ENCODE measurements at places on chromosomes 3 and 15.

DNA sequence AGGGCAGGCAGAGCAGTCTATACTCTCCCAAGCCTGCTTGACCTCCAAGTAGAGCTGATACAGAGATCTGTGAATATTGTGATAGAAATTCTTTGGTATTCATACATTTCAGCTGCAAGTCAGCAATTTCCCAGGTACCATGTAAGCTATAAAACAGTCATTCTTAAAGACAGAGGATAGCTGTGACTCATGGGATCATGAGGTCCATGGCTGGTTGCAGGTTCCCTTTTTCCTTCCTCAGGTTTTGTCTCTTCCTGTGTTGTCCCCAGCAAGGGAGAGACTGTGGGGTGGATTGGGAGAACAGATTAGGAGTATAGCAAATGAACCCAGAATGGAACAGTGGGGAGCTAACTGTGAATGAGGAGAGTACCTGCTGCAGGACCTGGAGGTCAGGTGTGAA lies 5.4 kb upstream of the P4HTM start:
- no peak for DNase-seq

DNA sequence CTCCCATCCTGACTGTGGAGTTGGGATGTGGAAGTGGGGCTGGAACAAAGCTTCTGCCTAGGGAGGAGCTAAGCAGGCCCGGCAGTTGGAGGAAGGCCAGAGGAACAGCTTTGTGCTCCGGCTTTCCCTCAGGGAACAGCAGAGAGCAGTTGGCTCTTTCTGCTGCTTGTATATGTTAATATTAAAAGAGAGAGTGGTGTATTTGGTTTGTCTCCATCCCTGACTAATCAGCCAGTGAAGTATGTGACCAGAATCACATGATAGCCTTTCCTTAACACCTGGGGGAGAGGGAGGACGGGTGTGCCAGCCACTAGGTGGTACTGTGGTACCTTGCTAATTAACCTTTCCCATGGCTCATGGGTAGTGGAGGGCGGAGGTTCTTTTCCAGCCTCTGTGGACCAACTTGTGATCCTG lies 10.0 kb downstream of the EIF2B5 start:
- no peak for DNase-seq

DNA sequence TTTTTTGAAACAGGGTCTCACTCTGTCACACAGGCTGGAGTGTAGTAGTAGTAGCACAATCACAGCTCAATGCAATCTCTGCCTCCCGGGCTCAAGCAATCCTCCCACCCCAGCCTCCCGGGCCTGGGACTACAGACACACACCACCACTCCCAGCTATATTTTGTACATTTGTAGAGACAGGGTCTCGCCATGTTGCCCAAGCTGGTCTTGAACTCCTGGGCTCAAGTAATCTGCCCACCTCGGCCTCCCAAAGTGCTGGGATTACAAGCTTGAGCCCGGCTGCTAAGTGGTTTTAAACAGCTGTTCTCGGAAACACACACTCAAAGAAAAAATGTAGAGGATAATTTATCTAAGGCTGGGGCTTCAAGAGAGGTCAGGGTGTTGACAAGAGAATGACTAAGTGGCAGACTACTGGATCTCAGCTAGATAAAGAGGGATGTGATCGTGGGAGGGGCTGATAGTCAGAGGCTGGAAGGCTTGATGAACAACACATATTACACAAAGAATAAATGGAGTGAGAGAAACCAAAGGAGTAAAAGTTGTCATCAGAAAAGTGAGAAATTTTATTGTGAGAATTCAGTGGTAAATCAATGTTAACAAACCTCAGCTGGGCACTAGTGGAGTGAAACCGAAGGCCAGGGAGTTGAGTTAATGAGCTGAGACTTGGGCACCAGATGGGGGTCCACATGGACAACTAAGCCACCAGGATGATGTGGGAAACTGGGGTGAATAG lies 6.7 kb downstream of the CCR5AS start:
- no peak for DNase-seq

DNA sequence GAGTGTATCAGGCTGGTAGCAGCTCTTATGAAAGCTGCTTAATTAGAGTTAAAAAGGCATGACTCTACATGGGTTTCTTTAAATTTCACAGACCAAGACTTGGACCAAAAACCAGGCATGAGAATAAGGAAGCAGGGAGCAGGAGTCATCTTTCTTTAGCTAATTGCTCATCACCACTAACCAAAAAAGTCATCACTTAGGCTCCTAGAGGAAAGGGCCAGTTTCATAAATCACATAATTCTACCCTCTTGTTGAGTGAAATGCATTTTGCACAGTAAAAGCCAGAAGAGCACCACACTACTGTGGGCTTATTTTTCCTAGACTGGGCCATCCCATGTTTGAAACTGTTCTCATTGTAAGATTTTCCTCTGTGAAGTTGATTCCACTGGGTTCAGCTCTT lies 175.6 kb downstream of the GREM1 start:
- no peak for DNase-seq

- no peak for DNase-seq
These were observed 16.2 kb downstream of the CTSH start for GRCh38 chr15:78928616-78929093.

- DNase-seq: no peak
These were observed 3.0 kb upstream of the SHC4 start for GRCh38 chr15:48966595-48967301.

DNA sequence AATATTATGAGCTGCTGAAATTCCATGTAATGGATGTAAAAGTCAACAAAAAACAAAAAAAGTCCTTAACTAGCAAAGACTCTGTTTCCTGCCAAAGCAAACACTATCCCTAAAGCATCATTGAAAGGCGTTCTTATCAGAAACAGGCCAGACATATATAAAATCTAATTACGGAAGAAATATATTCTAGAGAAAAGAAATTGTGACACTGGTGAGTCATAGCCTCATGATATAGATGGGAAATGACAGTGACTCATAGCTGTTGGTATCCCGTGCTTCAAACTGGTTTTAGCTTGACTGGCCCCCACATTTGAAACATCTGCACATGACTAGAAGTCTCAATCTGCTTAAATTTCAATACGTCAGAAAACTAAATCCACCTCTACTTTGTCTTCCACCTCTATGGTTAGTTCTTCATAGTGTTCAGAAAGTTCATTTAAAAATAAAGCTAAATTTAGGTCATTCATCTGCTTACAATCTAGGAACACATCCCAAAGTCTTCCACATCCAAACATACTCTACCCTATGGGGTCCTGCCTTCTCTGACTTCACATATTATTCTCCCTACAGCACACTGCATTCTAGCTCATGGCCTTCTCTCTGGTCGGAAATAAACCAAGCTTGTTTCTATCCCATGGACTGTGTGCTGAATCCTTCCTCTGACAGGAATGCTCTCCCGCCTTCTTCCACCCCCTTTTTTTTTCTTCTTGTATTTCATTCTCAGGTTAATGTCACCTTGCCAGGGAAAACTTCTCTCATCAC lies 456.3 kb upstream of the ARRDC4 start:
- no peak for DNase-seq

- no peak for DNase-seq
These were observed 411.7 kb downstream of the NAALADL2 start for GRCh38 chr3:175270866-175271265.

DNA sequence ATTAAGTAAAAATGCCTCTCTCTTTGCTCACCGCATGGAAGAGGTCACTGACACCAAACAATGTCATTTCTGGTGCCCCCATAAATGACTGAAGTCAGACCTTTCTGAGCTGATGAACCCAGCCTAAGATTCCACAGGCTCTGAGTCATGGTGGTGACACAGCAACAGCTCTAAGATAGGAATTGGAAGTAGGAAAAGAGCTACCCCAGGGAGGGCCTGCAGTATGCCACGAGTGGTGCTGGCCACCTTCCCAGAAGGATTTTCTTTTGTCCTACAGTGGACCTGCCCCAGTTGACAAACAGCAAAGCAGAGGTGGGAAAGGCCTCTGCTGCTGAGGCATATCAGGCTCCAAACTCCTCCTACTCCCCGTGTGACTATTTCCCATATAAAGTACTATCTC lies 208.1 kb downstream of the MINAR1 start:
- no peak for DNase-seq

DNA sequence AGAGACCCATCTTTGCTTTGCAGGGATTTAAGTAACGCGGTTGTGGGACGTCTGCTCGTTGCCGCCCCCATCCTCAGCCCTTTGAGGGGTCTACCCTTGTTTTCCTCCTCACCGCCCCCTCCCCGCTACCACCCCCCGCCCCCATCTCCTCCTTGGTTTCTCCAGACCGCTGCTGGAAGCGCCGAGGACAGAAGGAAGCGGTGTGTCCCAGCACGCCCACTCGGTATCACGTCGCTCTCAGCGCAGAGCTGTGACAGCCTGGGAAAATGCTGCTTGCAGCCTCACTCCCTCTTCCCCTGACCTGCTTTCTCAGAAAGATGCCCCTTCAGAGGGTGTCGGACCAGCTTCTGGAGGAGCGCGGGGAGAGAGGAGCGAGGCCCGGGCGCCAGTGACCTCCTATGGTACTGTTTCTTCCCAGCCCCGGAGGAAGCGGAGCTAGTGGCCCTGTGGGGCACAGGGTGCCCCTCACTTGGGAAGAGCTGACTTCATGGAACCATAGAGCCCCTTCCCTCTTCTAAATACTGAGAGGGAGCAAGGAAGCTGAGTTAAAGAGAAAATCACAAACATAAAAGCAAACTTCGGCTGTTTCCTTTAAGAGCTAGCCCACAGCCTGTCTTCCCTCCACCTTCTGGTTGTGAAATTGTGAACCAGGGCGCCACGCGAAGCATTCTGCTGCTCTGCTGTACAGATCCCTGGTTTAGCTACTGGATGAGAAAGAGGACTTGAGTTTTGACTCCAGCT lies 698 bp downstream of the IL1RAP start:
- DNase-seq: peak; percentile 34

DNA sequence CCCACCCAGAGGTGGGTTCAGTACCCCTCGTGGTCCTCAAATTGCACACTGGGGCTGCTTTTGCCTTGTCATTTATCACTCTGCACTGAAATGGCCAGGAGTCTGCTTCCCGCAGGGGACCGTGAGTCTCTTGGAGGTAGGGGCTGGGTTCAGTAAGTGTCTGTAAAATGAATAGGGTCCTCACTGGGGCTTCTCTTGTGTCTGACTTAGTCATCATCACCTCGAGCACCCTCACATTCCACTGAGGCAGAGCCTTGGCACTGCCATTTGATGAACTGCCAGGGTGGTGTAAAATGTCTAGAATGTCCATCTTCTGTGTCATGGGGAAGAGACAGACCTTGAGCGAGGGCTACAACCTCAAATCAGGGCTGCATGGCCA lies 61.0 kb upstream of the RYK start:
- no peak for DNase-seq

DNA sequence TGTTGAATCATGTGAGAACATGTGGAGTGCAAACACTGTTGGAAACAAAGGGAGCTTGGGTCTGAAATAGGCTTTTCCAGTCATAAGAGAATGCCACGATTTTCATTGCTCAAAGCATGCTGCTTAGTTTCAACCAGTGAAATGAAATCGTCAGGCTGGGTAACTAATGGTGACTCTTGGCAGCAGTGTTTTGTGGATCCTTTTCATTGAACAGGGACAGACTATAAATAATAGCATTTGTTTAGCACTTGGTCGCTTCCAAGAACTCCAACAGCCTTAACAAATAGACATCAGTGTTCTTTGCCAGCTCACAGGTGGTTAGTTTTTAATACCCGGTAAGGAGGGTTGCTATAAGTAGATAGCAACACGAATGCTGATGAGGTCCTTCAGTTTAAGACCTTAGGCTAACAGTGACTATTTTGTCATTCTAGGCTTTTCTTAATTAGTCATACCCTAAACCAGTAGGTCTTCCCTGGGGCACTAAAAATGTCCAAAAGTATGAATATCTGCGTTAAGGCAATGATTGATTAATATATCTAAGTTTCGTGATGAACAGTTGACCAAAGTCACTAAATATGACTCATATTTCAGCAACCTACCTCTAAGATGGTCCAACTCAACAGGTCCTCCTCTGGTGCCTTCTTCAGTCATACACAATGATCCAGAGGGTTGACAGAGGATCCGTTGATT lies 15.8 kb downstream of the TP63 start:
- no peak for DNase-seq

GRCh38 chr3:184345317-184346144 lies 8.1 kb downstream of the FAM131A start:
- DNase-seq: no peak

GRCh38 chr3:132382267-132382666 lies 35.0 kb upstream of the DNAJC13 start:
- DNase-seq: no peak

GRCh38 chr15:67322481-67322880 lies 67.9 kb downstream of the IQCH start:
- no peak for DNase-seq

DNA sequence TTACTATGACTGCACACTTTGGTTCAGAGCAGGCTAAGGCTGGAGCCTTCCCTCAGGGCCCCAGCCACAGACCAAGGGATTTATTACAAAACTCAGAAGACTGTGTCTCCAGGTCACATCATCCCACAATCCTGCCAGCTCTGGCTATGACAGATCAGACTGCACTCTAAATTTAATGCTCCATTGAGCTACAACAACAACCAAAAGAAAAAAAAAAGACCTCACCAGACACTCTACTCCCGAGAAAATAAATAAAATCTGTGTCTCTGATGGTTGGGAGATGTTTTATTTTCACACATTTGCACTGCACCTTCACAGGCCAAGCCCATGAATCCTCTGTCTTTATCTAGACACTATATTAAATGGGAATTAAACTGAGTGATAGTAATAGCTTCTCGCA lies 50.8 kb upstream of the CTNNB1 start:
- no peak for DNase-seq

GRCh38 chr3:15858547-15859506 lies 61.0 kb upstream of the ANKRD28 start:
- peak; percentile 58 for DNase-seq

DNA sequence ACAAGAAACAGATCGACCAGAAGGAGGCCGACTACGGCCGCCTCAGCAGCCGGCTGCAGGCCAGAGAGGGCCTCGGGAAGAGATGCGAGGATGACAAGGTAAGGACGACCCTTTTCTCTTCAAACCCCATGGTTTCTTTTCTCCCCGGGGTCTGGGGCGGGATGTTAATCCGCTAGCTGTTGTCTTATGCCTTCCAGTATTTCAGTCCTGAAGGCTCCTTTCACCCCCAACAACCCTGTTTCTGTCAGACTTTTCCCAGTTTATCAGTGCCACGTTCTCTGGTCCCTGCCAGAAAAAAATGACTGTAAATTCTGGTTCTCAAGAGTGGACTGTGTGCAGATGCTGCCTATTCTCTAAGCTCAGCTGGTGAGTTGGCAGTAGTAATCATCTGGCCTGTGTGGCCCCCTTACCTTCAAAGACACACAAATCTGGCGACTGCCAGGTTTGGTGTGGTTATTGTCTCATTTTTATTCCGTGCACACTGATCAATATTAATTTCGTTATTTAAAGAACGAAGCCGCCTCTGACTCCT lies 806 bp downstream of the GOLM2 start:
- no peak for DNase-seq

DNA sequence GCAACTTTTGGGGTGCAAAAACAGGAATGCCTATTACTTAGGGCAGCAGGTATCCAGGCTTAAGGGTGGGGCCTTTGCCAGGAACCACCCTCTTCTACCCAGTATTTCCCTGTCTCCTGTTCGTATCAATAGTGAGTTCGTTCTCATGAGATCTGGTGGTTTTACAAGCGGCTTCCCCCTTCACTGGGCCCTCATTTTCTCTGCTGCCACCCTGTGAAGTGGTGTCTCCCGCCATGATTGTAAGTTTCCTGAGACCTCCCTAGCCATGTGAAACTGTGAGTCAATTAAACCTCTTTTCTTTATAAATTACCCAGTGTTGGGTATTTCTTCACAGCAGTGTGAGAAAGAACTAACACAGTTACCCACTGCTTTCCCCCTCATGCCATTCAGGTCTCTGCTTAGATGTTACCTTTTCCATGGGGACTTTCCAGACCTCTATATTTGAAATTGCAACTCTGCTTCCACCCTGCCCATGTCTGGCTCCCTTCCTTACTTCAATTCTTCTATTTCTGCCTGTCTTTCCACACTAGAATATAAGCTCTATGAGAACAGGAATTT lies 23.9 kb upstream of the TRA2B start:
- DNase-seq: peak; percentile 34

Data from stimulated activated CD4-positive, alpha-beta T cell treated with anti-CD3 and anti-CD28 coated beads, Interleukin-2, amount 100 ng/mL, for 24 hours (primary cell).